NCI-H1930 (cell line): ENCODE measurements at places on chromosomes 7 and 10.

- no peak for DNase-seq
Measured at GRCh38 chr7:14630048-14630447, 272.5 kb downstream of the DGKB start.

- DNase-seq = no peak
Measured at GRCh38 chr7:22723181-22723601, 3.8 kb upstream of the IL6 start.

DNA sequence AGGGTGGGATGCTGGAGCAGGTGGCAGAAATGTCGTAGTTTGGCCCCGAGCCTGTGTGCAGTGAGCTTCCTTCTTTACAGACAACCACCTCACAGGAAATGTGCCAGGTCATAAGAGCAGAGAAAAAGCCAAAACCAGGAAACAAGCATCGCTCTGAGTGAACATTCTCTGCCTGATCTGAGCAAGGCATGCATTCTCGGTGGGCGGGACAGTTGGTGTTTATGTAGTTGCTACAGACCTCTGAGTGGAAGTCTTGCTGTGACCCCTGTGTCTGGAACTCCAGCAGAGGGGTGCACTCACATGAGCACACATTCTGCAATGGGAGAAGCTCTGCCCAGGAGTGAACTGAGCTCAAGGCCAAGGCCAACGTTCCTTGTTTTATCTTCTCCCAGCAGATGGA is 230.1 kb downstream of the TCERG1L start:
- no peak for DNase-seq

DNA sequence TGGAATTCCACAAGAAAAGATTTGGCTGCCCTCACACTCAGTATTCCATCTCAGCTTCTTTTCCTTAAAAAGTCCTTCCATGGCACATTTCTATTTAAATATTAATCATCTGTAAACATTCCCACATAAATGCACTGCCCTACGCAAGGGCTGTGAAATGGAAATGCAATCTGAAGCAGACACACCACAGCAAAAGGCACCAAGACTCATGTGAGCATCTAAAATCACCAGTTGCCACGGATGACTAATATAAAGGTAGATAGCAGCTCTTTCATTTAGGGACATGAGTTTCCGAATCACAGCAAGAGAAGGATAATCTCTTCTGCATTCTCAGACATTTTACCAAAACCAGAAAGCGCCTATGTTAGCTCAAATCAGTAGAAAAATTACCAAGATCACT is 31.6 kb downstream of the COA1 start:
- no peak for DNase-seq

- DNase-seq = no peak
Measured at GRCh38 chr10:33638374-33638773, 303.9 kb upstream of the NRP1 start.

DNA sequence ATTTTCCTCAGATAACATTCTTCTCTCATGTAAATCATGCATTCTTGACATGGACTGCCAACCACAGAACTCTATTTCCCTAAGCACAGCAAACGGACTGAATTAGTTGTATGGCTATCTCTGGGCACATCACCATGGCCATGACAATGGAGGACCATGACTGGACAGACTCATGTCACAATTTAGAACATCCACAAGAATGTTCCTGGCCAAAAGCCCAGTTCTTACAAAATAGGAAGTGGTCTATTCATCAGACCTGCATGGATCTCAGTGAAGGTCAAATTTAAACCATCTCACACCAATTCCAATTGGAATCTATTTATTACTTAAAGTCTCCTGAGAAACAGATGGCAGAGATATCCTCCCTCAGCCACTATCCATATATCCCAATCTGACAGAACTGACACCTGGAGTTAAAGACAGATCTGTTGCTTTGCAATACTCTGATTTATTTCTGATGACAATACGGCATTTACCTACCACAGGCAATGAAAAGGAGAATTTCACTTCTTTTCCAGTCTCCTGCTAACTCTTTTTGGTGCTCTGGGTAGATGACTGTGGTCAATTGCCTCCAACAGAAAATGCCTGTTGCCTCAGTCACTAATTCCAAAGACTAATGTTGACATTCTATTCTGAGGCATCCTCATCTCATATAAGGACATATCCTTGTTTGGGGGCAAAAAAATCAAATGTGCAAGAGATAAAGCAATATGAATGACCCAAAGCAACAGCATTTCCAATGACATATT is 254.8 kb downstream of the HTR7 start:
- DNase-seq = no peak

- no peak for DNase-seq
Measured at GRCh38 chr7:17520941-17521340, 222.5 kb downstream of the AHR start.

- no peak for DNase-seq
Measured at GRCh38 chr7:81079746-81080145, 160.9 kb upstream of the SEMA3C start.

GRCh38 chr7:34567906-34568305 is 90.1 kb upstream of the NPSR1 start:
- DNase-seq = no peak

GRCh38 chr7:111393011-111393754 is 169.1 kb downstream of the IMMP2L start:
- no peak for DNase-seq

GRCh38 chr7:23472046-23472445 is 1.8 kb upstream of the IGF2BP3 start:
- DNase-seq = no peak

GRCh38 chr10:45592926-45593325 is 79.6 kb downstream of the ZFAND4 start:
- no peak for DNase-seq

- DNase-seq = no peak
Measured at GRCh38 chr7:150716368-150716767, at the start of gene GIMAP1. Gene GIMAP1, plus strand, starts transcription at chr7:150716613. Its CDS starts 2,435 bp downstream, at chr7:150719048.

DNA sequence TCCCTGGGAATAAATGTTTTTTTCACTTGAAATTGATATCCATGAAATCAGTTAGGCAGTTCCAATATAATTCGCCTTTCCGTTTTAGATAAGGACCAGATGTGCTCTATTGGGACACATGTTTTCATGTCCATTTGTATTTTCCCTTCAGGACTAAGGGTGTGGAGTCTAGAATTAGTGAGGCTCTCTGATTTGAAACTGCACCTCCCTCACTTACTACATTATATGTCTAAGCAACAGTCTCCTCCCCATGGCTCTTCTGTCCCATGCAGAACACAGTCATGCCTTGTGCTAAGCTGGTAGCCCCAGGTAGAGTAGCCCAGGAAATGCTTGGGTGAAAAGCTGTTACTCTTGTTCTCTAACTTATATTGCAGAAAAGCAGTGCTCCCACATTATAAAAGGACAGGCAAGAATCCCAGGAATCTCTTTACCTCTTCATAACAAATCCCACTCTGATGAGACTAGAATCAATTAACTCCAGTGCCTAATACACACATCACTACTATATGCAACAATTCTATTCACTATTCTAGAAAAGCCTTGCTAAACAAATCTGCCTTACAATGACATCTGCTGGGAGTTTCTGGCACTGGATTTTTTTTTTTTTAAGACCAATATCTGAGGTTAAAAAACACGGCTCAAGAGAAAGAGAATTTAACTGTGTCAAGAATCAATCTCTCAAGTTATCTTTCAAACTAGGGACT is 293.9 kb downstream of the SNX13 start:
- DNase-seq = no peak

DNA sequence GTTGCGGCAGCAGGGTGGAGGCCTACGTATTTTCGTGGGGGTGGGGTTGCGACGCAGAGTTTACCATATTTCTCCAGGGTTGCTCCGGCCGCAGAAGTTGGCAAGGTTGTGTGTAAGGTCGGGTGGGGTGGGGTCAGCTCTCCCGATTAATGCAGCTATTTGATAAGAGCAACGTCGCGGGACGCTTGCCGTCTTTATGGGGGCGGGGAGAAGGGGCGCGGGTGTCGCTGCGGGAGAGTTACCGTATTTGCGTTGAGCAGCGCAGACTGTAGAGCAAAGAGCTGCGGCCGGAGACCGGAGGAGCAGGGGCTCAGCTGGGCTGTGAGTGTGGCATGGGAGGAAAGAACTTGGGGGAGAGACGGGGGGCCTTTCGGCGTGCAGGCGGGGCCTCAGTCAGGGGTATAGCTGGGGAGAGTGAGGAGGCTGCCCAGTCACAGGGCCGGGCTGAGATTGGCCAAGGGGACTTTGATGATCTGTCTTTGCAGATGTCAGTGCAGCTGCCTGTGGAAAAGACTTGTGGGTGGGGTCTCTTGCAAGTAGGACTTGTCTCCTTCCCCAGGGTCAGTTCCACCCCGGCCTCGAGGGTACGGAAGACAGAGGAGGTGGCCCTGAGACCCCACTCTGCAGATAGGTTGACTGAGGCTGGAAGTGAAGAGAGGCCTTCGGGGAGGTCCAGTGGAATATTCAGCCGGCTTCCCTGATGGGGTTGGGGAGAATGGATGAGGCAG is 26.6 kb downstream of the ZNF775 start:
- DNase-seq = no peak

GRCh38 chr7:16817536-16817935 is 12.7 kb upstream of the AGR2 start:
- DNase-seq = no peak

DNA sequence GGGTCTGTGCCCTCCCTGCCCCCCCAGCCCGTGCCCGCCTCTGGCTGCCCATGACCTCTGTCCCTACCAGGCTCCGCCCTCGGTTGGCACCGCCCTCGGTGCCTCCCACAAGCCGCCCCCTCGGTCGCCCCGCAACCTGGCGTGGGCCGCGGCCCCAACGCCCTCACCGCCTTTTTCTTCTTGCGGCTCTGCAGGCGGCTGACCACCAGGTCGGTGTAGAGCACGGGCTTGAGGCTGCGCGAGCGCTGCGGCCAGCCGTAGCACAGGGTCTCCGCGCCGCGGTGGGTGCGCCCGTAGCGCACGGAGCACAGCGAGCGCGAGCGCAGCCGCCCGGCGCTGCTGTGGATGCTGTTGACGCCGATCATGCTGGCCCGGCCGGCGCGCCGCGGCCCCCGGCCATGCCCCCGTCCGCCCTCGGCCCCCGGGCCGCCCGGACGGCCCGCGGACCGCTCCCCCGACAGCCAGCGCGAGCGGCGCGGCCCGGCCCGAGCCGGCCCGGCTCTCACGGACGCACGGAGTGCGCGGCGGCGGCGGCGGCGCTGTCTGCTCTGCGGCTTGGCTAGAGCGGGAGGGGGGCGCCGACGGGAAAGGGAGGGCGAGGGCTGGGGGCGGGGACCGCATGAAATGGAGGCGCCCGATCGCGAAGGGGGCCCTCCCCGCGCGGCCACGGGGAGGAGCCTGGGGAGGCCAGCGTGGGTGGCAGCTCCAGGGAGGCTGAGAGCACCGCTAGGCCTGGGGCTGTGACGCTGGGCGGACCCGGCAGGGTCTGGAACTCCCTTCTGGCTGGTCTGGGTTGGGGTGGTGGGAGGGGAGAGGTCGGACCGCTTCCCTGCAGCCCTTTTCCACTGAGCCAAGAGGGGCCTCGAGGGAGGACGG is 9.6 kb downstream of the PSD start:
- peak; percentile 27 for DNase-seq

DNA sequence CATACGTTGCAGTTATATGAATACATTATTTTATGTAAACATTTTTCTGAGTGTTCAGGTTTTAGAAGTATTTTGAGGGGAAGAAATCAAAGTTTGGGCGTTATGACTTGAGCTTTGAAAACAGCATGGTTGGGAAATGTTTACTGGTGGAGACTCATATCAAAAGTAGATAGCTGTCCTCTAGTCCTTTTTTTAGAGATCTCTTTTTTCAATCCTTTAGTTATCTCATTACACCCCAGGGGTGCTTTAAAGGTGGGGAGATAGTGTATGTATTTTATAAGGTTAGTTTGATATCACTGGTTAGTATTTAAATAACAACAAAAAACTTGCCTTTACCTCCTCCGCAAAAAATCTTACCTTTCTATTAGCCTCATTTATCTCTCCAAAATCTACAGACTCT is 2.3 kb downstream of the DMTF1 start:
- no peak for DNase-seq

DNA sequence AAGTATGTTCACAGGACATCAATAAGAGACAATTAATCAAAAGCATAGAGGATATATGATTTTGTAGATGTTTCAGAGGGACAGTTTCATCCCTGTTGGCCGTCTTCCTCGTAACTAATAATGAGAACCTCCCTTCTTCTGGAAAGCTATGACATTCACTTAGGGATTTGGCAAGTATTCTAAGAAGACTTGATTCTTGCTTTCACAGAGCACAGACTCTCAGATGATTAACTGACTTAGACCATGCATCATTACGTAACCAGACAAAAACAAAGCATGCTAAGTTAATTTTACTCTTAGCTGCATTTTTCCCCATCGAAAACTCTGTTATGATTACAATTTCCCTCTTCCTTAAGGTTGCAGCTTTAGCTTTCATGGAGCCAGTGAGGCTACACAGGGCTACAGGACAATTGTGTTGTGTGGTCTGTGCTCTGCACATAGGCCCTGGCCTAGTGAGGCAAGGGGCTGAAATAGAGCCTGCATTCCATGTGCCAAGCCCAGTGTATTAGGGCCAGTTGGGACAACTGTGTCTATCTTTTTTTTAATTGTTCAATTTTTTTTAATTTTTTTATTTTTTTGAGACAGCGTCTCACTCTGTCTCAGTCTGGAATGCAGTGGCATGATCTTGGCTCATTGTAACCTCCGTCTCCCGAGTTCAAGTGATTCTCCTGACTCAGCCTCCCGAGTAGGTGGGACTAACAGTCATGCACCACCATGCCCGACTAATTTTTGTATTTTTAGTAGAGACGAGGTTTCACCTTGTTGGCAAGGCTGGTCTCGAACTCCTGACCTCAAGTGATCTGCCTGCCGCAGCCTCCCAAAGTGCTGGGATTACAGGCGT is 105.3 kb downstream of the PLXDC2 start:
- DNase-seq = no peak

DNA sequence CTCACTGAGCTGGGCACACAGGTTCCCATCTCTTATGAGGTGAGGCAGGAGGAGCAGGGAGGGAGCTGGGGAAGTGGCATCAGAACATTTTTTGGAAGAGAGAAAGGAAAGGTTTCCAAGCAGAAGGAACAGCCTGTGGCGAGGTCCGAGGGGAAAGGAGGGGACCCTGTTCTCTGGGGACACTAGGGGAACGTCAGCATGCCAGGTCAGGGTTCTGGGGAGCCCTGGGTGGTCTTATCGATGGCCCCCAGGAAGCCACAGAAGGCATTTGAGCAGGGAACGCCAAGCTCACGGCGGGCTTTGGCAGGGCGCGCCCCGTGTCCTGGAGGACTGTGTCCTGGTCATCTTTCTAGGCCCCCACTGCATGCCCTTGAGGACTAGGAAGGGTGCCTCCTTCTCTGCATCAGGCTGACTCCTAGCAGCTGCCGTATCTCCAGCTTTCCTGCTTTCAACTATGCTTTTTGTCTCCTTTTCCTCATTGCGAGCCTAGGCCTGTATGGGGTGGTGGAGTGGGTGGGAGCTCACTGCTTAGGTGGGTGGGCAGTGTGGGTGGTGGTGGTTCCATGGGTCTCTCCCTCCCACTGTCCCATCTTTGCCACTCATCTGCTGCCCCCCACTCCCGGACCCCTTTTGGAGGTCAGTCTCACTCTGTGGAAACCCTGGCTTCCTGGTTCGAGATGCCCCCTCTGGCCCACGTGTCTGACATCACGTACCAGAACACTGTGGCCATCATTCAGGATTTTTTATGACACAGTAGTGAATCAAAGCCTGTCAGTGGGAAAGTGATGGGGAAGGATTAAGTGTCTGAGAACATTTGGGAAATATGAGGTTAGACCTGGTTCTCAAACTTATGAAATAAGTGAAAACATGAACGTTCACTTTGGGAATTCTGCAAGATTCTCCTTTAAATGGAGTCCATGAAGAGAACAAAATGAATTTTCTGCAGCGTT is 89.1 kb downstream of the CUX1 start:
- no peak for DNase-seq
